ENCODE measurements at places on chromosomes 5 and 9.

DNA sequence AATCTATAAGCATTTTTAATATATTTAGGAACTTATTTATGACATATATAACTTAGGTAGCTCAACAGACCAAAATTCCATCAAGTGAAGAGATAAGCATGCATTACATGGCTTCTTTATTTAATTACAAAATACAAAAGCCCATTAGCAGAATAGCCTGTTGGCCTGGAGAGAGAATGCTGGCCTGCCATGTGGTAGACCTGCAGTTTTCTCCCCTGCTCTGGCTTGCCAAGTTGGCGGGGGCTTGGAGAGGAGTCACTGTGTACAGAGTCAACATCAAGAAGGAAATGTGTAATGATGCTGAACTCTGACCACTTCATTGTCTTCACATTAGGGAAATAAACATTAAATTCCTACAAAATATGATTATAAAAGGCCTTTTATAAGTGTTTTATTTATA, 69.8 kb upstream of the CNTLN start:
- no peak for DNase-seq

DNA sequence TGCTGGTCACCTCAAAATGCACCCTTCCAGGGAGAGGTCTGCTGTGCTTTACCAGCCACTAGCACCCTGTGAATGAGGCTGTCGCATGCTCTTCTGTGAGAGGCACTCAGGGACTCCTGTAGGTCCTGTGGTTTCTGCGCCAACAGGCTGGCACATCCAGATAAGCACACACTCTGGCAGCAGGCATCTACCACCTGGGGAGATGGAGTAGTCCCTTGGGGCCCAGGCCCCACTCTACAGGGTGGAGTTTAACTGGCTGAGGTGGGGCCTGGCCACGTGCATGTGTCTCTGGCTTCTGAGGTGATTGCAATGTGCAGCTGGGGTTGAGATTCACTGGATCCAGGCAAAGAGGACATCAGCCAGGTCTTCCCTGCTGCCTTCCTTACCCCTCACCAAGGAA, 32.3 kb downstream of the TMEM174 start:
- peak; percentile 92 for DNase-seq

GRCh38 chr5:132525299-132525724, 18.0 kb downstream of the IL5 start:
- no peak for DNase-seq

GRCh38 chr9:38434853-38435252, 10.6 kb upstream of the IGFBPL1 start:
- no peak for DNase-seq

DNA sequence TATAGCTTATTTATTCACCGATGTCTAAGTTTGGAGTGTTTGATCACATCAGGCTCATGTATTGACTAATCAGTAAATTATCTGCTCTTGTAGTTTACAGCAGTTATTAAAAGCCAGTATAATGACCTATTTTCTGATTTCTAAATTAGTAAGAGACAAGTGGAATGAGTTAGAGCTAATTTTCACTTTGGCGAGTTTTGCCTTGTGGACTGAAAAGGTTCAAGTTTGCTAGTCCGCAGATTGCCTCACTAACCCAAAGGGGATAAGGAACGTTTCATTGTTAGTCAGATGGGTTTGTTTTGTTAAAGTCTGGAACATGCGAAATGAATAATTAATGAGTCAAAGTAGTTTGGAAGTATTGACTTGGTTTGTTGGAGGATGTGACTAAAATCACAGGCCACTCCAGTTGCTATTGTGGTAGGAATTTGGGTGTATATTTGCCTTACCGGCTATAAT, 40.1 kb downstream of the SMARCA2 start:
- DNase-seq, result no peak

DNA sequence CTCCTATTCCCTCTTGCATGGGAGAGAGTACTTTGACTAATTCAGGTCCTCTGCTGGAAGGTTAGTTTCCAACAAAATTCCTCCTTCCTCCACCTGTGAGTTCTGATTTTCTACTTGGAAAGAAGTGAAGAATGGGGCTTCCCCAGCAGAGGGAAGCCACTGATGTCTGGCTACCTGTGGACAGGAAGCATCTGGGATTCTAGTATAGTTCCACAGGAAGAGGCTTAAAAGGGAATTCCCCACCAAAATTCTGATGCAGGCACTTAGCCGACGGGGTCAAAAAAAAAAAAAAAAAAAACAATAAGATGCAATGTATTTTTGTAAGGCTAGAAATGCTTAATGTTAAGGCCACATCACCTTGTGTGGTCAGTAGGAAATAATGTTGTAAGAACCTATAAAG, 33.4 kb downstream of the PCDHGC5 start:
- DNase-seq, result no peak

- DNase-seq, result no peak
Observed at GRCh38 chr5:151239237-151239861, 13.6 kb upstream of the GM2A start.

DNA sequence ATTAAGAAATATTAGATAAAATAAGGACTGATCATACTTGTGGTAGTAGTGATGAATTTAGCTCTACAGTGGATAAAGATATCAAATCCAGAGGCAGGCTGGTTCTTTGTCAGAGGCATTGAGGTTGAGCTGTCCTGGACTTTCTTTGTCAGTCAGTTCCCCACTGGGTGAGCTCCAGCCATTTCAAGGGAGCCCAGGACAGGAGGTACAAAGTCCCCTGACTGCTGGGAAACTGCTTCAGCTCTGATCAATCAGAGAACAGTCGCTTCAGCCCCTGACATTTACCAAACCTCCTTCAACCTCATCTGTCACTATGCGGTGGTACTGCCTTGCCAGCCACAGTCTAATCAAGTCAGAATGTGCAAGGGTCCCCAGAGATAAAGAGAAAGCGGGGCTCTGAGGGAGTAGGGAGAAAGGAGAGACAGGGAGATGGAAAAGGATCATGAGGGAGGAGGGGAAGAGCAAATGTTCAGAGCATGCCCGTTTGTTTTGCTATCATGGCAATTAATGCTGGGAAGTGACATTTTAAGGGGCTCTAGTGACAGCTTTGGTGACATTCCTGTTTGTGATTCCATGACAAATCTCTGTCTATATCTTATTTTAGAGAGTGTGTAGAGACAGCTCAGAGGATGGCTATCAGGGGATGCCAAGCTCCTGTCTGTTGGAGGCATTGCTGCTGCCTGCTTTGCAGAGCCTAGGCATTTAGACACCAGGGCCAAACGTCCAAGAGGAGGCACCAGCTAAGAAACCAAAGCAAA, 223.2 kb downstream of the ASTN2 start:
- DNase-seq, result no peak

DNA sequence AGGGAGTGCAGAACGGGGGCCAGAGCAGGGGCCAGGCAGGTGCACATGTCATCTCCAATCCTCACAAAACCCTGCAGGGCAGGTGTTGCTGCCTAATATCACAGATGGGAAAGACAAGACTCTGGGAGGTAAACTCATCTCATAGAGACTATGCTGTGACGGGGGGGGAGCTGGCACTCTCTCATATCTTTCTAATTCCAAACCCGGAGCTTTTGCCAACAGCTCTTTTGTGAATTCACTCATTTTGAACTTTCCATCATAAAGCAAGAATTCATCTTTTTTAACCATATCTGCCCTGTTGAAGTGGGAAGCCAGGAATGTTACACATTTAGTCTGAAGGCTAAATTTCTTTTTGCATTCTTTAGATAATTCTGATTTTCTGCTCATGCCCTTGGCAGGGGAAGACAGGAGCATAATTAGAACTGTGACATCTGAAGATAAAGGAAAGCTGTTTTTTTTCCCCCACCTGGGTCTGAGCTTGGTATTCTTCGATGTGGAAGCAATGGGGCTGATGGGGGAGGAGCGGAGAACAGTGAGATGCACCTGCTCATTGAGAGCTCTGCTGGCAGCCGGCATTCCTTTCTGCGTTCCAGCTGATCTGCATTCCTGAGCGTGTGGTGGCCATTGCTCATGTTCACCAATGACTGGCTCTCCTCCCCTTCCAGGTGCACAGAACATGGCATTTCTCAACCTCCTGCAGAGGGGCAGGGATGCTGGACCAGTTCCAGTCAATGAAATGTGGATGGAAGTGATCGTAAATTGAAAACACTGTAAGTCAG, 159.2 kb downstream of the NSG2 start:
- no peak for DNase-seq

- no peak for DNase-seq
Observed at GRCh38 chr9:112009656-112010055, 113.0 kb downstream of the UGCG start.

GRCh38 chr5:77230727-77231470, 20.4 kb downstream of the PDE8B start:
- no peak for DNase-seq

DNA sequence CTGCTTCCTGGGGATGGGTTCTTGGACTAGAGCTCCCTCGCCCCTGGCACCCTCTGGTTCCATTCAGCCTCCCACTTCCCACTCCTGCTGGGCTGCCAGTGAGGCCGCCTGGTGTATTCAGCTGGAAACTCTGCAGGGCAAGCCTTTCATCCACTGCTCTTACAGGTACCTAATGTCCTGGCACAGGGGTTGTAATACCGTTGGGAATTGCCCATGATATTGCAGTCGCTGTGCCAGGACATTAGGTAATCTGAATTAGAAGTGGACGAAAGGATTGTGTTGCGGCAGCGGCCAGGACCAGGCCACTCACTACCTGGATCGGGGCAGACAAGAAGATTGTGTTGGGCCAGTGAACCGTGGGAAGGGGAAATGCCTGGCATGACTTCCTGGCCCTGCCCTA, 13.1 kb downstream of the TMOD1 start:
- no peak for DNase-seq

DNA sequence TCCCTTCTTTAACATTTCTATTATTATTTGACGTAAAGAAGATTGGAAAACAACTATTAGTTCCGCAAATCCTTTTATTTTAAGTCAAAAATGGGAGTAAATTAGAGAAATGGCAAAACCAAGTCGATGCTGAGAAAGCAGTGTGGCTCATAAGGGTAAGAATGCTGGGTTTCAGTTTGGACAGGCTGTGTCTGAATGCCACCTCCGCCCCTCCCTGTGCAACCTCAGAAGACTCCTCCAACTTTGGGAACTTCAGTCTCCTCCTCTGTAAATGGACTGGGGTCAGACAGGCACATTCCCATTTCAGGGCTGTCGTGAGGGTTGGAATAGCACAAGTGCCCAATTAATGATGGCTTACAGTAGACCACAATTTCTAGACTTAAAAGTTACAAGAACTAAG, 154.0 kb downstream of the GABBR2 start:
- no peak for DNase-seq

DNA sequence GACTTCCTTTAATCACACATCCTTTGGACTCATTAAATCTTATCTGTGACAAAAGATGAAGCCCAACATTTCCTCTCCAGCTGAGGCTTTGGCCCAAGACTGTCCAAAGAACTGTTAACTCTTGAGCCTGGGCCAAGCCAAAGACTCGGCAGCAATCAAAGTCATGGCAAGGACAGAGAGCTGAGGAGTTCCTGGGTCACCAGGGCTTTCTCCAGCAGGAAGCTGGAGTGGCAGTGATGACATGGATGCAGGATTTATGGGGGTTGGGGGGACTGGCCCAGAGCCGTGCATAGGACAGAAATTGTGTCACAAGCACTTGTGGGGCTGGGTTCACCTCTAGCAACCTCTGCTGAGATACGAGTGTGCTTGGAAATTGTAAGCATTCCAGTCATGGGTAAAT, 440.3 kb downstream of the PLK2 start:
- no peak for DNase-seq

DNA sequence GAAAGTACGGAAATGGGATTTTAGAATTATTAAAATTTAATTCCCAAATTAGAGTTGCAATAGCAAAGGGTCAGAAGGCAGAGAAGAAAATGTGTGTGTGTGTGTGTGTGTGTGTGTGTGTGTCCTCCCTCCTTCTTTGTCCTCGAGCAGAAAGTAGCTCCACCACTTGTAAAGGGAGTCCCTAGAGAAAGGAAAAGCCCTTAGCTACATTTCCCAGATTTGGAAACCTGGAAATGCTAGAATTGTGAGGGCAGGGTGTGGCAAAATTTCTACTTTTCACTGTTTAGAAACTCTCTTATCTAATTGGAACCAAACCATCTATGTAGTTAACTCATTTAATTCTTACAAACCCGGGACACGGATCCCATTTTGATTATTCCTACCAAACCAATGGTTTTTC, 33.2 kb upstream of the LIFR start:
- no peak for DNase-seq

DNA sequence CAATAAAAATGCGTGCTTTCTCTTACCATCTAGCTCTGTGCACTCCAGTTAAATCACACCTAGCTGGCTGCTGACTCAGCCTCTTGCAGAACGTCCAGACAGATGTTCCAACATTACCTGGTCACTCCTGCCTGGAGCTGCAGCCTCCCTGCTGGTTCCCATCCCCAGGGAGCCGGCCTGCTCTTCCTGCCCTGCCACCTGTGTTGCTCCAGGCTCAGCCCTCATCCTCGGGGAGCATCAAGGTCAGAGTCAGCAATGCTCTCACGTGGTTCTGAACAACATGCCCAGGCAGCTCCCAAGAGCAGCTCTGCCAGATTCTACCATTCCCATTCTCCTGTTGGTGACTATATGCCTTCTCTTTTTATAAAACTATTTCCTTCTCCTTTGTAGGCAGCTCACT, 81.3 kb downstream of the GADD45G start:
- no peak for DNase-seq

- DNase-seq, result no peak
Observed at GRCh38 chr9:120730654-120731514, 16.6 kb upstream of the MEGF9 start.

- no peak for DNase-seq
Observed at GRCh38 chr5:5159282-5160103, 19.4 kb downstream of the ADAMTS16 start.

GRCh38 chr9:135488527-135488926, 8.9 kb downstream of the PPP1R26 start:
- no peak for DNase-seq

- DNase-seq, result peak; percentile 7
Observed at GRCh38 chr5:138789771-138790242, 36.6 kb downstream of the CTNNA1 start.

DNA sequence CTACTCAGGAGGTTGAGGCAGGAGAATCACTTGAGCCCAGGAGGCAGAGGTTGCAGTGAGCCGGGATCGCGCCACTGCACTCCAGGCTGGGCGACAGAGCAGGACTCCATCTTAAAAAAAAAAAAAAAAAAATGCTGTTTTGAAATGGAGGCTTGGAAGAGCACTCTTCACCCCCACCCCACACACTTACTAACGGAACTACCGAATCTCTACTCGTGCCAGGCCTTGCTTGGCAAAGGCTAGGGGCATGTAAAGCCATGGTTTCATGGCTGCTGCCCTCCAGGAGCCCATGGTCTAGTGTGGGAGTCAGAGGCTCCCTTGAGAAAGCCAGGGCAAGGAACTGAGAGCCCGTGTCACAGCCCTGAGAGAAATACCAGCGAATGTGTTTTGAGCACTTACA, 21.3 kb downstream of the PCDHGC5 start:
- no peak for DNase-seq

DNA sequence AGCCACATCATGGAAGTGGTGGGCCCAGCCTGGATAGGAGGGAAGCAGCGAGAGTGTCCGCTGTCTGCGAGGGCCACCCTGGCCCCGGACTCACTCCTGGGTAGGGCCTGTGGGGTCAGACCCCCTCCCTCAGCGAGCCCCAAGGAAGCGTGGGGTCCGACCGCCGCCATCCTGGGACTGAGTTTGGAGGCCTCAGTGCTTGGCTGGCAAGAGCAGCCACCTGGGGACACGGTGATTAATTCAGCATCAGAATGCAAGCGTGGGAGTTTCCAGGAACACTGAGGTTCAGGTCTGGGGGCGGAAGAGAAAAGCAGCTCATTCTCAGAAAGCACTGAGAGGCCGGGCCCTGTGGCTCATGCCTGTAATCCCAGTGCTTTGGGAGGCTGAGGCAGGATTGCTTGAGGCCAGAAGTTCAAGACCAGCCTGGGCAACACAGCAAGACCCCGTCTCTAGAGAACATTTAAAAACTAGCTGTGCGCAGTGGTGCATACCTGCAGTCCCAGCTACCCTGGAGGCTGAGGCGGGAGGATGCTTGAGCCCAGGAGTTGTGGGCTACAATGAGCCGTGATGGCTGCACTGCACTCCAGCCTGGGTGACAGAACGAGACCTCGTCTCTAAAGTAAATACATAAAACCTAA, 18.3 kb upstream of the CAMSAP1 start:
- DNase-seq, result no peak
